ENCODE measurements at places on chromosomes 3 and 15.
A peak's percentile ranks its signal among the peaks of the same experiment; 100 is the strongest.

DNA sequence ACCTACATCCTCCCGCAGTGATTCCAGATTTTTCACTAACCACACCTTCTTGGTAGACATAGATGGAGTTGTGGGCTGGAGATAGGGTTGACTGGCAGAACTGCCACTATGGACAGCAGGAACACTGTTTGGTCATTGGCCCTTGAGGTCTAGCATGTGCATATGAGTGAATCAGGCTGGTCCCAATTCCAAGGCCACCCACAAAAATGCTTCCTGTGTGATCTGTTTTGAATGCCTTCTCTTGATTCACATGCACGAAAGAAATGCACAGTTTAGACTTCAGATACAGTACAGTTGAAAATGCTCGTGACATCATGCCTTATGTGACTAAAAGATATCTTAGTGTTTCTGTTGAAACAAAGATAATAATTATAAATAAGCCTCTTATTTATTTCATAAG is 285.8 kb upstream of the SEMA6D start:
- DNase-seq, result no peak

DNA sequence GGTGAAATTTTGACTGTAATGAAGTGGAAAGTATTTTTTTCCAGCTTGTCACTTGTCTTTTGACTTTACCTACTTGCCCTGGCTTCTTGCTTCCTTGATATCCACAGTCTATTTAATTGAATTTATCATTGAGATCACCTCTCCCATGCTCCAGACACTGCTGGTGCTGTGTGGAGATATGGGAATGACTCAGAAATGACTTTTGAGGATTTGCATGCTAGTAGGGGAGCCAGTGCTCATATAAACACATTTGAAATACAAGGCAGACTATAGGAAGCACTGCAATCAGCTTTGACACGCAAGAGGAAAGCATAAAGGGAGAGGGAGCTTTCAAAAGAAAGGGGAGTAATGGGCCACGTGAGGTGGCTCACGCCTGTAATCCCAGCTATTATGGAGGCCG is 7.3 kb upstream of the TRPM1 start:
- DNase-seq, result no peak

DNA sequence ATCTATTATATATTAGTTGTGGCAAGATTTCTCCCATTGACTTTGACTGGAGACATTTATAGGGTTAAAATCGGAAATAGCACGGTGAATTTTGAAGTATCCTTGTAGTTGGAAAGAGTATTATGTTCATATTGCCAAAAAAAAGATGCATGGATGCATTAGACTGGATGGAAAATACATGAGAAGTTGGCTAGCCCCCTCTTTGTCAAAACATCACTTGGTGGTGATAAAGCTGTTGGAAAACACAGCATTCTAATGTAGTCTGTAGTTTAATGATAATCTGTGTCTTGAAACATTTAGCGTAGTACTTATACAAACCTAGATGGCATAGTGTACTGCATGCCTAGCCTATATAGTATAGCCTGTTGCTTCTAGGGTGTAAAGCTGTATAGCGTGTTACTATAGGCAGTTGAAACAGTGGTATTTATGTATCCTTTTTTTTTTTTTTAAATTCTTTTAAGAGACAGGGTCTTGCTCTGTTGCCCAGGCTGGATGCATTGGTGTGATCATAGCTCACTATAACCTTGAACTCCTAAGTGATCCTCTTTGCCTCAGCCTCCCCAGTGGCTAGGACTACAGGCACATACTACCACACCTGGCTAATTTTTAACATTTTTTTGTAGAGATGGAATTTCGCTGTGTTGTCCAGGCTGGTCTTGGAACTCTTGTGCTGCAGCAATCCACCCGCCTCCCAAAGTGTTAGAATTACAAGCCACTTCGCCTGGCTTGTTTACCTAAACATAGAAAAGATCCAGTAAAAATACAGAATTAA is 21.8 kb downstream of the CTNNB1 start:
- DNase-seq, result no peak

- DNase-seq, result no peak
Measured at GRCh38 chr15:65196637-65197336, 11.6 kb upstream of the CLPX start.

DNA sequence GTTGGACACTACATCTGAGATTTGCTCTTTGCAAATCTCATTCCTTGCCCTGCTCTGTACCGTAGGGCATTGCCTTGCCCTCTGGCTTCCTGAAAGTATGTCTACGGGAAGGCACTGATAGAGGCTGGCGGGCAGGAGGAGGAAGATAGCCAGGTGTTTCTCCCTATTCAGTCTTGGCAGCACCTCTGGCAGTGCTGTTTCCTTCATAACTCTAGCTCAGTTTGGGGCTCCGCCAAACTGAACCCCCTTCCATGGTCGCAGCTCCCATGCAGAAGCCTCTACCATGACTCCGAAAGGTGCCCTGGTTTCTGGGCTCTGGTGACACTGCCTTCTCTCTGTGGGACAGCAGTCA is 122.3 kb upstream of the PRR20G start:
- DNase-seq, result peak; percentile 19
